ENCODE measurements at places on chromosomes 5 and 9. TPM values are rescaled to one million over a fixed set of nuclear protein-coding genes. Genes with fewer than 3 reads are reported as not detected.
A peak's percentile ranks its signal among the peaks of the same experiment; 100 is the strongest.

OCLN gene
- 3.3 TPM for total RNA-seq

WNT8A gene
- not detected for total RNA-seq

DNA sequence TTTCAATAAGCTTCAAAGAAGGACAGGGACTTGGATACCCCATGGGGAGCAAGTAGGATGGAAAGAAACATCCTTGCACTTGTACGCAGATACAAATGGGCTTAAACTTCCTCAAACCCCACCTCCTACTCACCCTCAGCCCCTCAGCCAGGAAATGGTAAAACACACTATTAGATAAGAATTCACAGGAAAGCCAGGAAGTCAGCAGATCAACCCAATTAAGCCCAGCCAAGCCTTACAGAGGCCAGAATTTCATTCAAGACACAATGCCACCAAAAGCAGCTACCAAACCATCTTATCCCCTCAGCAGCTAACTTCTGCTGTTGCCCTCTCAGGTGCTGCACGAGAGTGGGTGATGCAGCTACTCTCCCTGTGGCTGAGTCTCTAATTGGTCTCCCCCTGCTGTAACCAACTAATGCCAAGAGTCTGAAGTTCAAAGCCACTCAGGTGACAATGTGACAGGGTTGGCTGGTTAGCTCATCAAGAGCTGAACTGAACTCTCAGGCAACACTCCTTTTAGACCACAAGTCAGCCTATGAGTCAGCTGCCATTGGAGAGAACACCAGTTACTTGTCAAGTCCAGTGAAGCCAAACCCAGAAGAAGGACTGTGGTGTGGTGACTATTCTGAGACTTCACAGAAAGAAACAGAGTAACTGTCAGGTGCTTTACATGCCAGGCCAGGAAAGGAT, 201.9 kb downstream of the ZNF608 start:
- H3K4me1 ChIP-seq, result no peaks in the 10 kb centered on the region
- no peaks in the 10 kb centered on the region for H3K36me3 ChIP-seq
- no peaks in the 10 kb centered on the region for H3K27me3 ChIP-seq
- no peak overlapping the region for H3K4me3 ChIP-seq
- no peak for DNase-seq

DNA sequence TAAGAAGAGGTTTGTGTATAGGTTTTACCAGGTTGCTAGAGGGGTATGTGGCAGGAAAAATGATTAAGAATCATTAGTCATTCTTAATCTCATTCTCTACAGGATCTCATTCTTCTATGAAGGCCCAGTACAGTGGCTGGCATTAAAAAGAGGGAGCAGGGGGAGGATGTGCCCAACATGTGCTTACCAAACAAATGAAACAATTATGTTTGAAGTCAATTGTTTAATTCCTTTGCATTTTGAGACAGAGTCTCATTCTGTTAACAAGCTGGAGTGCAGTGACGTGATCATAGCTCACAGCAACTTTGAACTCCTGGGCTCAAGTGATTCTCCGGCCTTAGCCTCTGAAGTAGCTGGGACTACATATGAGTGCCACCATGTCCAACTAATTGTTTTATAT, 23.0 kb downstream of the FNIP1 start:
- H3K27me3 ChIP-seq, result no peaks in the 10 kb centered on the region
- no peak for DNase-seq
- H3K36me3 ChIP-seq, result peaks cover 13% of the 10 kb centered on the region
- H3K4me3 ChIP-seq, result no peak overlapping the region

GRCh38 chr5:134022333-134022732, 17.6 kb upstream of the VDAC1 start:
- H3K27me3 ChIP-seq, result peaks cover 3% of the 10 kb centered on the region
- no peaks in the 10 kb centered on the region for H3K36me3 ChIP-seq
- no peak for DNase-seq

NDOR1 gene
- 38.8 TPM for total RNA-seq

- no peaks in the 10 kb centered on the region for H3K36me3 ChIP-seq
- peaks cover 3% of the 10 kb centered on the region for H3K4me1 ChIP-seq
- no peak overlapping the region for H3K4me3 ChIP-seq
Measured at GRCh38 chr5:17212996-17213395, 4.4 kb upstream of the BASP1 start.

DNA sequence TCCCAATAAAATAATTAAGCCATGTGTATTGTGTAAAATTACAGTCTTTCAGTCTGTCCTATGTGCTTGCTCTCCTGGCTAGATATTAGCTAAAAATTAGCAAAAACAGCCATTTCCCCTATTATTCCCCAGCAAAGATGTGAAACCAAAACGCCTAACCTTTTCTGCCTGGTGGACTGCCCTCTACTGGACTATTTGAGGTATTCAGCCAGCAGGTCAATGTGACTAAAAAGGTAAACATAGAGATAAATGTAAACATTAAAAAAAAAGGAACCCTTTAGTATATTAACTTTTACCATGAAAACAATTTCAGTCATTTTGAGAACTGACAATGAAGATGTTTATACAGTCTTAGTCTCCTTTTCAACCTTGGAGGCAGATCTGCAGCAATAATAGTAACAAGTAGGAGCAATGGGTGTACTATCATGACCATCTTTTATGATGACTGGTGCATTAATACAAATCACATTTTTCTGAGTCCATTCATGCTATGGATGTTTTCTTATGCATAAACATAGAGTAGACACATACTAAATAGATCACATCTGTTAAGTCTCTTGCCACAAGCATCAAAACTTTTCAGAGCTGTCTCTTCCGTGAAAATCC, 10.1 kb downstream of the ATG12 start:
- H3K36me3 ChIP-seq, result peaks cover 32% of the 10 kb centered on the region
- no peak overlapping the region for H3K27ac ChIP-seq
- H3K4me3 ChIP-seq, result no peak overlapping the region
- H3K4me1 ChIP-seq, result peaks cover 8% of the 10 kb centered on the region

DOLPP1 gene
- total RNA-seq, result 17.4 TPM

DNA sequence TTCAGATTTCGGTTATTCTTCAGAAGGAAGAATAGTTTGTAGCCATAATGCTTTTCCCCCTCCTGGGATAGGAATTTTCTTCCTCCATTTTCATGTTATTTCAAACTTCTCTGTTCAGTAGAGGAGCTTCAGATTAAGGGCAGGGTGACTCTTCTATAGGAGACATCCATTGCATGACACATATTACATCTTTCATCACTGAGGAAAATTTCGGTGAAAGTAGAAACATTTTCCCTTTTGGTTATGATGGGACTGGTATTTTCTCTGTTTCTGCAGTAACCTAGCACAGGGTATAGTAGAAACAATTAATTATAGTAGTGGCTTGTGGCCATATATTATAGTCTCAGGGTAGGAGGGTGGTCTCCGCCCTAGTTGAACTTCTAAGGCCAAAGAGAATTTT, 1.1 kb downstream of the IPO11 start:
- no peak for DNase-seq
- H3K36me3 ChIP-seq, result peaks cover 2% of the 10 kb centered on the region
- peak overlapping the region; percentile 88 for H3K27ac ChIP-seq
- H3K4me1 ChIP-seq, result peaks cover 17% of the 10 kb centered on the region
- H3K4me3 ChIP-seq, result peak overlapping the region; percentile 86

GRCh38 chr5:172740428-172741205, 30.4 kb downstream of the DUSP1 start:
- H3K36me3 ChIP-seq, result no peaks in the 10 kb centered on the region
- no peak overlapping the region for H3K27ac ChIP-seq
- no peak overlapping the region for H3K4me3 ChIP-seq
- peaks cover 2% of the 10 kb centered on the region for H3K4me1 ChIP-seq
- peaks cover 2% of the 10 kb centered on the region for H3K27me3 ChIP-seq

SLC36A1 gene
- total RNA-seq, result 6.0 TPM

DNA sequence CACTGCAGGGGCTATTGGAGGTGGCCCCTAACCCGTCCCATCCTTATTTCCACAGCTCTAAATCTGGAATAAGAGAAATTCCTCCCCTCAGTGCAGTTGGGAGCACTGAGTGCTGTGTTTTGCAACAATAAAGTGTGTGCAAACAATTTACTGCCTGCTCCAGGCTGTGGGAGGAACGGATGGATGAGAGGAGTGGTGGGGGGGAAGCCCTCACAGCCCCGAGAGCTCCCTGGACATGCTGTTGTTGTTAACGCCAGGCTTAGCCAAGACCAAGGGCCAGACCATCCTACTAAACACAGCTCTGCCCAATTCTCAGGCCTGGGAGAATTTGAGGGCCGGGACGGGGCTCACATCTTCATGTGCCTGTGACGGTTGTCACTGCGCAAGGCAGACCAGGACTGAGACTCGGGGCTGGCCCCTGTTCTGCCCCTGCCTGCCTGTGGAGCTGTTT, 200.2 kb downstream of the DAB2IP start:
- H3K27me3 ChIP-seq, result peaks cover 5% of the 10 kb centered on the region
- no peak for DNase-seq
- H3K4me1 ChIP-seq, result no peaks in the 10 kb centered on the region
- no peaks in the 10 kb centered on the region for H3K36me3 ChIP-seq

PCDHGB6 gene
- total RNA-seq, result 0.14 TPM

- no peaks in the 10 kb centered on the region for H3K27me3 ChIP-seq
- H3K27ac ChIP-seq, result peak overlapping the region; percentile 93
- DNase-seq, result peak; percentile 71
- peak overlapping the region; percentile 87 for H3K4me3 ChIP-seq
- H3K4me1 ChIP-seq, result peaks cover 24% of the 10 kb centered on the region
Measured at GRCh38 chr9:19102181-19102630, 498 bp downstream of the HAUS6 start.

PRSS3 gene
- not detected for total RNA-seq

- no peak overlapping the region for H3K27ac ChIP-seq
- no peak overlapping the region for H3K4me3 ChIP-seq
- H3K27me3 ChIP-seq, result peaks cover 10% of the 10 kb centered on the region
- H3K4me1 ChIP-seq, result no peaks in the 10 kb centered on the region
- no peak for DNase-seq
Measured at GRCh38 chr9:90600029-90600428, 42.6 kb downstream of the DIRAS2 start.

SH2D3C gene
- 67.1 TPM for total RNA-seq

- H3K4me1 ChIP-seq, result no peaks in the 10 kb centered on the region
- H3K36me3 ChIP-seq, result no peaks in the 10 kb centered on the region
Measured at GRCh38 chr9:133207540-133208170, 1.4 kb downstream of the OBP2B start.

DNA sequence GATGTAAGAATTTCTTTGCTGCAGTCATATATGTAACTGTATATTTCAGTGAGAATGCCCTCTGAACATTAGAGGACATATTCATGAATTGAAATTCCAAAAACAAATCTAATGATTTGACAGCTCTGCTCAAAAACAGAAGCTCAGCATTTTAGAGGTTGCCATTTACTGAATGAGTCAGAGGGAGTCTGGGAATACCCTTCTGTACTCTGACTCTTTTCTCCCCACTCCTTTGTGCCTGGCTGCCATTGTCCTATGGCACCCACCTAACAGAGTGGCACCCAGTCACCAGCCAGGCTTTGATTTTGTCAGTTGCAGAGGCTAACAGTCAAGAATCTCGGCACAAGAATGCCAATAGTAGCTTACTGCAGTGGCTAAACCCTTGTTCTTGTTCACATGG, 133.6 kb downstream of the ATG10 start:
- no peak overlapping the region for H3K27ac ChIP-seq
- H3K4me1 ChIP-seq, result peaks cover 12% of the 10 kb centered on the region
- peaks cover 6% of the 10 kb centered on the region for H3K36me3 ChIP-seq
- DNase-seq, result no peak

GRCh38 chr5:80355686-80356085, 35.9 kb downstream of the SPZ1 start:
- no peak overlapping the region for H3K4me3 ChIP-seq
- no peaks in the 10 kb centered on the region for H3K36me3 ChIP-seq
- peaks cover 4% of the 10 kb centered on the region for H3K4me1 ChIP-seq

- no peak overlapping the region for H3K4me3 ChIP-seq
- peaks cover 6% of the 10 kb centered on the region for H3K4me1 ChIP-seq
- no peak overlapping the region for H3K27ac ChIP-seq
- no peaks in the 10 kb centered on the region for H3K36me3 ChIP-seq
- no peak for DNase-seq
- peaks cover 9% of the 10 kb centered on the region for H3K27me3 ChIP-seq
Measured at GRCh38 chr5:1014781-1015221, 6.2 kb downstream of the NKD2 start.

PRUNE2 gene
- 0.57 TPM for total RNA-seq

DNA sequence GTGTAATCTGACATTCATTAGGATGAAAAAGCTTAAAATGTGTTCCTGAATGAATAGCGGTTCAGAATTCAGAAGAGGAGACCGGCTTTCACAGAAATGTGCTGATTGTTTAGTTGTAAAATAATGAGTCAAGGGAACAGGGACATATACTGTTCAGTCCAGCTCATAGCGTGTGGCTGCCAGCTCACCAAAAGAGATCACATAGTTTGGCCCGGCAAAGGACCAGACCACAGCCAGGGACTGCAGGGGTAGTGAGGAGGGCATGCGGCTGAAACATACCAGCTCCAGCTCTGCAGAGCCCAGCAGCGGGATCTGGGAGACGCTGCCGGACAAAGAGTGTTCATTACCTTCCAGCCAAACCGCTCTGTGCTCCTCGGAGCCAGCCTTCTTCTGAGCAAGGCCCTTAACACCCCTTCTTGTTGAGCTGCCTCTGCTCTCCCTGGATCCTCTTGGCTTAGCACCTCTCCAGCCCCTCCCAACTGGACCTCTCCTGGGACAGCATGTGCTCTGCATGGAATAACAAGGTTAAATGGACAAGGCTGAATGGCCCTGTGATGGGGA, 116.8 kb upstream of the CNTLN start:
- no peaks in the 10 kb centered on the region for H3K4me1 ChIP-seq
- DNase-seq, result no peak
- no peaks in the 10 kb centered on the region for H3K36me3 ChIP-seq
- H3K27ac ChIP-seq, result no peak overlapping the region
- H3K27me3 ChIP-seq, result no peaks in the 10 kb centered on the region

SLC46A2 gene
- not detected for total RNA-seq

DNA sequence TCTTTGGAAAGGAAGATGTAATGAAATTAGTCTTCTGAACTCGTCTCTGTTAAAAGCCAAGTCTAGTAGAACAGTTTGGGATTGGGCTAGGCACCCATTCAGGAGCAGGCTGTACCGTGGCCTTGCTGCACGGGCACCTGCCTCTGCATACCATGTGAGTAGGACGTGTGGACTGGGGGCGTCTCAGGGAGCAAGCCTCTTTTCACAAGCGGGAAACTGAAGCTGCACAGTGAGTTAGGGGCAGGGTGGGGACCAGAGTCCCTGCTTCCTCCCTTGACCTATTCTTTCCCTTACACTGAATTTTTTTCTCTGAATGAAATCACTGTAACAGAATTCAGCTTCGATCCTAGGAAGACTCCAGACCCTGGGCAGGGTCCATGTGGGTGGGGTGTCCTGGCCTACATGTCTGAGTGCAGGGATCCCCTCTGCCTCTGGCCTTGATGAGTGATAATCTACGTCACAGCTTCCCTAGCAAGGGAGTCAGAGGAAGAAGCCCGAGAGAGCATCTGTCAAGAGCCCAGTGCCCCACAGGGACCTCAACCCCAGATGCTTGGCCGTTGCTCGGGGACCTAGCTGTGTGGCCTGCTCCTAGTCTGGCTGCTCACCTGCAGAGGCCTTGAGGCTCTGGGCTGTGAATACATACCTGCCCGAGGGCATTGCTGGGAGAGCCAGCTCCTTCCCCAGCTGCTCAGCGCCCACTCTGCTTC, 15.1 kb downstream of the PHF2 start:
- H3K4me3 ChIP-seq, result no peak overlapping the region
- peak; percentile 8 for DNase-seq
- H3K36me3 ChIP-seq, result no peaks in the 10 kb centered on the region
- peaks cover 15% of the 10 kb centered on the region for H3K4me1 ChIP-seq
- H3K27me3 ChIP-seq, result no peaks in the 10 kb centered on the region

GRCh38 chr5:34813509-34813908, 25.5 kb upstream of the TTC23L start:
- H3K27me3 ChIP-seq, result peaks cover 5% of the 10 kb centered on the region
- H3K4me1 ChIP-seq, result no peaks in the 10 kb centered on the region
- H3K36me3 ChIP-seq, result no peaks in the 10 kb centered on the region
- H3K27ac ChIP-seq, result no peak overlapping the region
- no peak for DNase-seq

CAPSL gene
- not detected for total RNA-seq

GRCh38 chr9:76374783-76375559, 19.3 kb downstream of the RFK start:
- no peak overlapping the region for H3K27ac ChIP-seq
- H3K27me3 ChIP-seq, result no peaks in the 10 kb centered on the region
- H3K36me3 ChIP-seq, result no peaks in the 10 kb centered on the region
- H3K4me3 ChIP-seq, result no peak overlapping the region
